ENCODE measurements at places on chromosomes 13 and 19.

DNA sequence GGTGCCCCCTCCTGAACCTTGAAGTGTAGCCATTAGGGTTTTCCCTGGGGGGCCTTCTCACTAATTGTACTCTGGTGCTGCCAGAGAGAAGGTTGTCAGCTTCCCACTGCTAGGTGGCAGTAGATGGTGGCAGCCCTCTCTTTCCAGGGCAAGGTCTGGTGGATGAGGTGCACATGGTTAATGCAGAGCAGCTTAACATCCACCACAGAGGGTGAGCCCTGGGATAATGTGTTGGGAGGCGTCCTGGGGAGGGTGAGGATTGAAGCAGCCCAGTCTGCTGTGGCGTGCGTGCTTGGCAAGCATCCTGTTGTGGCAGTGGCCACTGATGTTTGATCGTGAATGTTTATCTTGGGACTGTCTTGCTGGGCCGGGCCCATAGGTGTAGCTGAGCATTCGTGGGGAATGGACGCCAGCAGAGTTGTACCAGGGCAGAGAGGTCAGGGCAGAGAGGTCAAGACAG is 5.8 kb downstream of the EGLN2 start:
- no peak for DNase-seq

GRCh38 chr13:95300625-95301182 is 547 bp downstream of the ABCC4 start:
- no peak for DNase-seq

- DNase-seq = no peak
Measured at GRCh38 chr13:44474122-44474910, 100.7 kb downstream of the SERP2 start.

DNA sequence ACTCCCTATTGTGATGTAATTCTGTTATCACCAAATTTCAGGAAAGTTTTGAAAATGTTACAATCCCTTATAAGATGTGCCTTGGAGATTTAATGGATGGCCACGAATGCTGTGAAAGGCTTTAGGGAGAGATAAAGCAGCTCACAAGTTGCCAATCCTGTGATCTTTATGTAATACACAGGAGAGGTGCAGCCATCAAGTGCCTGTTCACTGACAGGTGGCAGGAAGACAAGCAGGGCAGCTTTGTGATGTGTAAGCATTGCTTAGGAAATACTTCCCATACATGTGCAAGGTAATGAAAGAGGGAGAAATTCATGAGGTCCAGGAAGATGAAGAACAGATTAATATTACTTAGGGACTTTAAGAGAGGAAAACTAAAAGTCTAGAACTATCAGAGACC is 628.8 kb downstream of the SLITRK6 start:
- DNase-seq = peak; percentile 52

DNA sequence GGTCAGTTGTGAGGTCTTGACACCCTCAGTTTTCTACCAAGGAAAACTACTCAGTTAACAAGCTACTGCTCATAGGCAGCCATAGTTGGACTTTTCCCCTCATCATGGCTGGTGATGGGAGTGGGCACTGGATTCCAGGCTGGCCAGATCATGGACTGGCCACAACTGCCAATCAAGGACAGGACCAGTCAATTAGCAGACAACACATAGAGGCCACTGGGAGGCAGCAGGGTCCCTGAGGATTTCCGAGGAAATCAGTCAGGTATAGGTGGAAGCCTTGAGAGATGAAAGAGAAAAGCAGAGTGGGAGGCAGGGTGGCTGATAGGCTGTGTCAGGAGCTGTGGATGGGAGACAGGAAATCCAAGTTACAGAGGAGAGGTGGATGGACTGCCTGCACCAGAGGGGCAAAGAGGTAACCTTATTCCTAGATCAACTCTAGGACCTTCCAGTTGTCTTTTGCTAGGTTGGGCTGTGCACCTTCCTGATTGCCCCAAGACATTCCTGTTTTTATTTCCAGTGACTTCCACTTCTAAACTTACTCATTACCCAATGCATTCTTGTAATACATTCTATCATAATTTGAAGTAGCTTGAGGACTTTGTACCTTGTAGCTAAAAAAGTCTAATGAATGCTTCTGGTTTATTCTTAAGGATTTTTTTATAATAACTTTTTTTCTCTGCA is 361.8 kb downstream of the KCNRG start:
- DNase-seq = no peak

- no peak for DNase-seq
Measured at GRCh38 chr13:45500492-45501174, 35.9 kb downstream of the COG3 start.

DNA sequence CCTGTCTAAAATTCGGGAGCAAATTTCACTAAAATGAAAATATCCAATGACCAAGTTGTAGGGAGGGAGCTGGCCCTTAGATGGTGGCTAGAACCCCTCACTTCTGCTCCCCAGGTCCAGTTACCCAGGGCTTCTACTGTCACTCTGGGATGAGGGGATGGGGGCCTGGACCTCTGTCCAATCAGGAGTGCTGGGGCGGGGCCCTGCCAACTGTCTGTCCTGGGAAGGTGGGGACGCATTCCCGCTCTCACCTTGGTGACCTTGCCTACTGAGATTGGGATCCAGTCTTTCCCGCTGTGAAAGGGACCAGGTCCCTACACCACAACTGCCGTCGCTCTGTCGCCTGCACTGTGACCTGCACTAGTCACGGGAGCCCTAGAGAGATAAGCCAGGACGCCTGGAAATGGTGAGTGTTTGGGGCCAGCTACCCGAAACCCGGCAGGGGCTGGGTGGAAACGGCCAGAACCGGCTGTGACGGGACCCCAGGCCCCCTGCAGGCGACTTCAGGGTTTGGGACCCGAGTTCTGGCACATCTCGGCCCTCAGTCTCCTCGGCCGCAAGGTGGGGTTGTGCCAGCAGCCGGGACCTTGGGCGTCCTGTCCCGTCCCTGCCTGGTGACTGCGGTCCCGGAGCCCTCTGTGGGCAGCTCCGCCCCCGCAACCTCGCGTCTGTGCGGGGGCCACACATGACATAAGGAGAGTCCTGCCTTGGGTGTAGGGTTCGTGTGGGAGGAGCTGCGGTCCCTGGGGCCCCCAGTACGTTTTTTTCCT is 22.8 kb downstream of the ZNF20 start:
- no peak for DNase-seq

DNA sequence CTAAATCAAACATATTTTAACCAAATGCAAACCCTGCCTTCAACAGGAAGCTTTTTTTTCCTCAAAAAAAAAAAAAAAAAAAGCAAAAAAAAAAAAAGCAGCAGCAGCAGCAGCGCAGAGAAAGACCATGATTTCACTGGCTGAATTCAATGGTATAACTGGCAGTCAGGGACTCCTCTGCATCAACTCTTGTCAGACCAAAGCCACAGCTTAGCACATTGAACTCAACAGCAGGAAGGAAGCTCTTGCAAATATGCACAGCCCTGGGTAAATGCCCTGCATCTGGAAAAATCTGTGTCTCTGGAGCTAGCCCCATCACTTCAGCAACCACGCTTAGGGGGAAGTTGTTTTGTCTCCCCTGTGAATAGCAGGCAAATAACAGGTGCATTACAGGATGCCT is 17.6 kb upstream of the DHRS12 start:
- DNase-seq = no peak

- DNase-seq = no peak
Measured at GRCh38 chr19:18774782-18775444, 16.2 kb downstream of the COMP start.

GRCh38 chr19:6393983-6394412 is 1.0 kb upstream of the GTF2F1 start:
- DNase-seq = no peak

DNA sequence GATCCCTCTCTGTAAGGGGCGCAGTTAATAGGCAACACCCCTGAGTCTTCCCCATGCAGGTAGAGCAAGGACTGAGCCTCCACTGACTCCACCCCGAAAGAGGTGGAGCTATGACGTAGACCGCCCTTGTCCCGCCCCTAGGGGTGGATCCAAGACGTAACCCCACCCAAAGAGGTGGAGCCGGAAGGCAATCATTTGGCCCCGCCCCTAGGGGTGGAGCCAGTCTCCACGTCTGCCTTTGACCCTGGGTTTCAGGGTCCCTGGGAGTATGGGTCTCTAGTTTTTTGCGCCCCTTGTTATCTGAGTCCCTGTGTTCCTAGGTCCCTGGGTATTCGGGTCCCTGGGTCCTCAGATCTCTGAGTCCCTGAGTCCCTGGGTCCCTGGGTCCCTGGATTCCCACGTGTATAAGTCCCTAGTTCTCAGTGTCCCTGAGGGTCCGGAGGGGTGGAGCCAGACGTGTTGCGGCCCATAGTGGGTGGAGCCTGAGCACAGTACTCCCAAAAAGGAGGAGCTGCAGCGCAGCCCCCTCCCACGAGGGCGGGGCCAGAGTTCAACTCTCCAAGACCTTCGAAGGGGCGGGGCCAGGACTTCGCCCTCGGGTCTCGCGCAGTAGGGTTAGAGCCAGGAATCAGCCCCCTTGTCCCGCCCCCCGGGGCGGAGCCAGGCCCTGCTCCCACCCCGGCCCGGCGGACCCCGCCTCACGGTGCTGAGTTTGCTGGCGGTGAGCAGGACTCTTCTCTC is 5.3 kb downstream of the DENND1C start:
- no peak for DNase-seq

DNA sequence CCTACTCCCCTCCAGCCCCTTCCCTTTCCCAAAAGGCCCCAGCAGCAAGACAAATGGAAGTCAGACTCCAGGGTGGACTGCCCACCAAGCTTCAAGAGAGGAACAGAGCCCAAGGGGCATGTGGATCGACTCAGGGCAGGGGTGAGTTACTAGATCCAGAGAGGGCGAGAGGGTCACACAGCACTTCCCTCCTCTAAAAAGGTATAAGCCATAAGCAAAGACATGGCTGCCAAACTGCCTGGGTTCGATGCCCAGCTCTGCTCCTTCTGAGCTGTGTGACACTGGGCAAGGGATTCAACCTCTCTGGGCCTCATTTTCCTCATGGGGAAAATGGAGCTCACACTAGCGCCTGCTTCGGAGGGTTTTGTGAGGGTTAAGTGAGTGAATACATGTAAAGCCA is 3.8 kb downstream of the PPP1R14A start:
- no peak for DNase-seq

DNA sequence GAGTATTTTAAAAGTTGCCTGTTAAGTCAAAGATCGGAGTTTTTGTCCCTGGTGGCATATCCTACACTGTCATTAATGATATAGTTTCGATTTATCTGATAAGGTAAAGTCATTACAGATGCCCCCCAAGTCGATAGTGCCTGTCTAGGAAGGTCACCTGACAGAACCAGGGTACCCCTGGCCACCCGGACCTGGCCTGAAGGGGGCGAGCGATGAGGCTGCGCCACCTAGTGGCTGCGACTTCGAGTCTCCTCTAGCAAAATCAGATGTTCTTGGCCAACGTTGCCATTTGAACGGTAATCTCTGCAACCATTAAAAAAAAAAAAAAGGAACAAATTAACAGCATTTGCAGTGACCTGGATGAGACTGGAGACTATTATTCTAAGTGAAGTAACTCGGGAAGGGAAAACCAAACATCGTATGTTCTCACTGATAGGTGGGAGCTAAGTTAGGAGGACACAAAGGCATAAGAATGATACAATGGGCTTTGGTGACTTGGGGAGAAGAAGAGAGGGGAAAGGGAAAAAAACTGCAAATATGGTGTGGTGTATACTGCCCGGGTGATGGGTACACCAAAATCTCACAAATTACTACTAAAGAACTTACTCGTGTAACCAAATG is 565.1 kb downstream of the LIG4 start:
- no peak for DNase-seq

DNA sequence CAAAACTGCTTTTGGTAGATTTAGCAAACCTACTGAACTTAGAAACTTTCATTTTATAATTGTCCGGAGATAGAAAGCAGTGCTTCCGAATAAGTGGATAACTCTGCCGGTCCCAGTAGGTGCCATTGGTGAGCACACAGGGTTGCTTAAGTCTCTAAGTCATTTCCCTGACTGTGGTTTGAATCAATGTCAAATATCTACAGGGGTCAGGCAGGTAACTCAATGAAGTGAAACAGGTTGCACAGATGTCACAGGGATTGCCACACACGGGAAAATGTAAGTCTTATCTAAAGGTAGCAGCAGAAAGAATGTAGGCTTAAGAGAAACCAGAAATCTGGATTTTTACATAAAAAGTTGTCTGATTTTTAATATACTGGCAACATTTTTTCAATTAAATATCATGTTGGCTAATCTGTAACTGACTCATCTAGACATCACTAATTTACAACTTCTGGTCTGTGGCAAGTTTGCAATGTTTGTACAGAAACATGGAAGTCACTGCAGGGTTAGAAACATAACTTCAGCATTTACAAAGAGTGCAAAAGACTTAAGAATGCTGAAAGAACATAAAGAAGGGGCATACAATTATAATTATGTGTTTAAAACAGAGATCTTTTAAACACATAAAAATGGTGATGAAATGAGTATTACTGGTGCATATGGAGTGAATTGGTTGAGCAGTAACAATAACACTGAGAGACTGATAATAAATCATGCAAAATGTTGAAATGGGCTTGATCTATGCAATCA is 14.3 kb upstream of the LRRC63 start:
- DNase-seq = no peak

- no peak for DNase-seq
Measured at GRCh38 chr13:67273001-67273400, 42.9 kb upstream of the PCDH9 start.

GRCh38 chr19:48844472-48844871 is 8.2 kb upstream of the HSD17B14 start:
- no peak for DNase-seq

GRCh38 chr13:66543780-66544179 is 686.4 kb downstream of the PCDH9 start:
- DNase-seq = no peak

DNA sequence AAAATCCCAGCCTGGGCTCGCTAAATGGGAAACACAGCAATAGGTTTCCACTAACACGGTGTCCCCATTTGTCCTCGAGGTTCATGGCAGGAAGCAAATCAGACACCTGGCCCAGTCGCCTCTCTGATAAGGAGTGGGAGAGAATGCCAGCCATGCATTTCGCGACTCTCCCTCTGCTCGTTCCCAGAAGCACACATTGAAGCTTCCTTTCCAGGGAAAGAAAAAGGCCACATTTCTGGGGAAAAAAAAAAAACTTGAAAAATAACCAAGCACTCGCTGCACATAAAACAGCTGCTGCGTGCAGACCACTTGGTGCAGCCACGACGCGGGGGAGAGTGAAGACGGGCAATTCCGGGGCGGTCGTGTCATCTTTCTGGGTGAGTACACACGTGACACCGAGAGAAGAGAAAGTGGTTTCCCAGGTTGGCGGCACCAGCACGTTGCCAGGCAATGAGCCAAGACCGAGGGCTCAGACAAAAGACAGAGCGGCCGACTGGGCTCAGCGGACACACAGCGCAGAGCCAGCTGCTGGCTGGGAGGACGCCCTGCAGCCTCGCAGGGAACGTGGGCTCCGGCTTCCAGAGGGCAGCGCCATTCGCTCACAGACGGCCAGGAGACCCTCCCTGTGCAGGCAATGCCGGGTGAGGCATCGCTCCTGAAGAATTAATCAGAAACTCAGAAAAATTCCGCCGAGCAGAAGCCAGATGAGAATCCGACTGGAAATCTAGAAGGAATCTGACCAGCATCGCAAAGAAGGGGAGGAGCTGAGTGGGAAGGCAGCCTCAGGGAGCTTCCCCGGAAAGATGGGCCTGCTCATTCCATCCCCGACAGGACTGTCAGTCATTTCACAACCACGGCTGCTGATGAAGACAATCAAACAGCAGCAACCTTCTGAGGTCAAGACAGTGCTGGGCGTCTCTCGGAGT is 83.2 kb upstream of the IRS2 start:
- peak; percentile 68 for DNase-seq

GRCh38 chr13:97577026-97577425 is 143.1 kb downstream of the RAP2A start:
- no peak for DNase-seq

GRCh38 chr19:13935765-13936510 is 2.3 kb downstream of the PODNL1 start:
- no peak for DNase-seq

GRCh38 chr19:3665681-3666544 is 34.4 kb downstream of the PIP5K1C start:
- no peak for DNase-seq

GRCh38 chr19:30941591-30941990 is 407.6 kb downstream of the TSHZ3 start:
- no peak for DNase-seq
